Neural crest cell (in vitro differentiated cells): ENCODE measurements at places on chromosomes 7 and 10. TPM values are rescaled to one million over a fixed set of nuclear protein-coding genes. Genes with fewer than 3 reads are reported as not detected.

The KIAA1549 gene
- total RNA-seq = 33.2 and 34.8 TPM in 2 replicates

The SPDYE9 gene
- total RNA-seq = not detected in 2 replicates

The VSTM4 gene
- total RNA-seq = 2.2 and 2.3 TPM in 2 replicates

The AZGP1 gene
- total RNA-seq = 0.52 TPM in 1 of 2 replicates, not detected in the other

The ANKRD22 gene
- total RNA-seq = not detected in 2 replicates

The SAP25 gene
- 3.4 and 4.6 TPM in 2 replicates for total RNA-seq

The FAM171A1 gene
- 64.2 and 70.4 TPM in 2 replicates for total RNA-seq

The CLRN3 gene
- not detected in 2 replicates for total RNA-seq

The PTPN20 gene
- total RNA-seq = not detected in 2 replicates

The HOXA3 gene
- 10.6 and 11.3 TPM in 2 replicates for total RNA-seq

The GNGT1 gene
- total RNA-seq = 0.65 and 1.0 TPM in 2 replicates

The FGL2 gene
- total RNA-seq = not detected in 2 replicates

The NOM1 gene
- 25.2 and 28.2 TPM in 2 replicates for total RNA-seq

The GPR158 gene
- total RNA-seq = 0.20 and 0.26 TPM in 2 replicates

The PLCE1 gene
- 5.7 and 6.1 TPM in 2 replicates for total RNA-seq

The HOXA6 gene
- 1.6 and 2.0 TPM in 2 replicates for total RNA-seq

The ZEB1 gene
- total RNA-seq = 38.7 and 40.0 TPM in 2 replicates

The TRIM4 gene
- 8.9 and 10.4 TPM in 2 replicates for total RNA-seq

The NUPR2 gene
- total RNA-seq = not detected in 2 replicates

The NOC3L gene
- total RNA-seq = 24.7 and 25.7 TPM in 2 replicates

The FKBP9 gene
- 78.0 and 85.6 TPM in 2 replicates for total RNA-seq

The RASA4B gene
- total RNA-seq = 4.5 and 7.2 TPM in 2 replicates

The BICC1 gene
- 2.4 and 2.5 TPM in 2 replicates for total RNA-seq

The MMP21 gene
- not detected in 2 replicates for total RNA-seq

The OR13A1 gene
- total RNA-seq = 0.09 TPM in 1 of 2 replicates, not detected in the other

The SHH gene
- total RNA-seq = not detected in 2 replicates

The C10orf105 gene
- total RNA-seq = 0.12 and 0.20 TPM in 2 replicates

The NPSR1 gene
- total RNA-seq = not detected in 2 replicates

The TBXAS1 gene
- total RNA-seq = 4.1 and 5.7 TPM in 2 replicates

The TMEM26 gene
- 0.05 and 0.23 TPM in 2 replicates for total RNA-seq

The TET1 gene
- total RNA-seq = 27.7 and 30.0 TPM in 2 replicates

The LDB3 gene
- total RNA-seq = 0.56 and 1.0 TPM in 2 replicates

The PALD1 gene
- 14.1 and 14.3 TPM in 2 replicates for total RNA-seq

The PTF1A gene
- 0.16 TPM in 1 of 2 replicates, not detected in the other for total RNA-seq

The EBF3 gene
- total RNA-seq = 11.2 and 11.6 TPM in 2 replicates

The MYO3A gene
- 0.82 and 1.4 TPM in 2 replicates for total RNA-seq

The VPS50 gene
- 16.0 and 18.3 TPM in 2 replicates for total RNA-seq

The CYP2E1 gene
- total RNA-seq = 0.48 and 0.49 TPM in 2 replicates

The SMURF1 gene
- 24.5 and 24.6 TPM in 2 replicates for total RNA-seq

The CBX3 gene
- 291 and 293 TPM in 2 replicates for total RNA-seq

The HOXA13 gene
- not detected in 2 replicates for total RNA-seq

The RASSF4 gene
- total RNA-seq = 16.4 and 18.6 TPM in 2 replicates

The SUN3 gene
- total RNA-seq = not detected in 2 replicates

The WEE2 gene
- total RNA-seq = not detected in 2 replicates
